Ureter (tissue), 1 donor: ENCODE measurements at places on chromosomes 5 and 9. TPM values are rescaled to one million over a fixed set of nuclear protein-coding genes. Genes with fewer than 3 reads are reported as not detected.

INSL6 gene
- total RNA-seq: not detected

PPP1R26 gene
- total RNA-seq: 25.6 TPM

PCDHA9 gene
- 0.34 TPM for total RNA-seq

NRG2 gene
- 13.9 TPM for total RNA-seq

INSL4 gene
- total RNA-seq: not detected

SPATA31E1 gene
- not detected for total RNA-seq

RFESD gene
- 4.5 TPM for total RNA-seq

FREM1 gene
- total RNA-seq: 17.5 TPM

LHFPL2 gene
- 33.3 TPM for total RNA-seq

CTNND2 gene
- total RNA-seq: 8.0 TPM

KIF4B gene
- total RNA-seq: not detected

PCDHB9 gene
- 1.9 TPM for total RNA-seq

RANBP3L gene
- total RNA-seq: 8.1 TPM

CCL21 gene
- 55.1 TPM for total RNA-seq

CKMT2 gene
- total RNA-seq: 6.6 TPM

PRDM9 gene
- total RNA-seq: not detected
